ENCODE measurements at places on chromosomes 11 and 22.

- DNase-seq, result peak; percentile 2
Measured at GRCh38 chr11:114845766-114846415, 167.6 kb downstream of the NXPE2 start.

DNA sequence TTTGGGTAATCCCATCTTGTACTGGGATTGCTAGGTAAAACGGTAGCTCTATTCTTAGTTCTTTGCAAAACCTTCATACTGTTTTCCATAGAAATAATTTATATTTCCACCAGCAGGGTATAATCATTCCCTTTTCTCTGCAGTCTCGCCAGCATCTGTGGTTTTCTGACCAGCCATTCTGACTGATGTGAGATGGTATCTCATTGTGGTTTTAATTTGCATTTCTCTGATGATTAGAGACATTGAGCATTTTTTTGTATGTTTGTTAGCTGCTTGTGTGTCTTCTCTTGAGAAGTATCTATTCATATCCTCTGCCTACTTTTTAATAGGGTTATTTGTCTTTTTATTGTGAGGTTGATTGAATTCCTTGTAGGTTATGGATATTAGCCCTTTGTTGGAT lies 220.9 kb downstream of the PGR start:
- no peak for DNase-seq

DNA sequence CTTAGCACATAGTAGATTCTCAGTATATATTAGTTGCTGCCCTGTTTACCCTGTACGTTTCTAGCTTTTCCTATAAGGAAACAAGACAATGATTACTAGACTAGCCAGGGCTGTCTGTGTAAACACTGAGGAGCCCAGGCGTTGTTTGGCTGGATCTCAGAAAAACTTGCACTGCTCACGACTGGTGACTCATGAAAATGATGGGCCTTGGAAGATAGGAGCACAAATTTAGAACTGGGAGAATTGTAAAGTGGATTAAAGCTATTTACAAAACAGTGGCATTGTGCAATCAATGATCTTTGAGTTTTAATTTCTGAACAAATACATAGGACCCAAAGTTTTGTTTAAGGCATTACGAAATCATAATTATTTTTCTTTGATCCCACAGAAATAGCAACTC lies 276.9 kb downstream of the FAM76B start:
- no peak for DNase-seq

- no peak for DNase-seq
Measured at GRCh38 chr11:33280411-33280810, 23.2 kb downstream of the HIPK3 start.

DNA sequence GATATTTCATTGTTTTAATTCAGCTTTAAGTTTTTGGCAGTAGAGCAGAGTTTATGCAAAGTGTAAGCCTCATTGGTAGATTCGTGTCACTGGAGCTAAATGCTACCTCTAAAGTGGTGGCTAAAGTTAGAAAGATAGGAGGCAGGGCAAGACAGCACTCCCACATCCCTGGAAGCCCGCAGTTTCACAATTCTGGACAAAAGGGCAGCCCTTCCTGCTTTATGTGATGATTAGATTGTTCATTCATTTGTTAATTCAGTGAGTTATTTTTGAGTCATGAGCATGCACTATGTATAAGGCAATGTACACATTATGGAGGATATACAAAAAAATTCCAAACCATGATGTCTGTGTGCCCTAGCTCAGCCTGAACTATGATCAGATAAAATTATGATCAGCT lies 52.1 kb upstream of the EIF3M start:
- no peak for DNase-seq

DNA sequence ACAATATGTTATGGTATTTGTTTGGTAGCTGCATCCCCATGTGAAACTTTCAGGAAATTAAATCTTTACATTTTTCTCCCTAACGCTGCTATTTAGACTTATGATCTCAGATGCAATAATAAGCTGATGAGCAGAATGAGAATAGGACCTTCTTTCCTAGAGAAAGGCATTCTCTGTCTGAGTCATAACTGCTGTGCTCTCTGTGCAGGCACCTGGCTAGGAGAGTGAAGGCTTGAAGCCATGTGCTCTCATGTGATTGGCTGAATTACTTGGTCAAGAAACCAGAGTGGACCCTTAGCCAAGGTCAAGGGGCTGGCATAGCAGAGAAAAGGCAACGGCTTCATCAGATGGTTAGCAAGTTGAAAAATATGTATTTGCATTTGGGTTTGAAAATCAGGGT lies 185.0 kb downstream of the ADAMTS15 start:
- DNase-seq, result no peak

DNA sequence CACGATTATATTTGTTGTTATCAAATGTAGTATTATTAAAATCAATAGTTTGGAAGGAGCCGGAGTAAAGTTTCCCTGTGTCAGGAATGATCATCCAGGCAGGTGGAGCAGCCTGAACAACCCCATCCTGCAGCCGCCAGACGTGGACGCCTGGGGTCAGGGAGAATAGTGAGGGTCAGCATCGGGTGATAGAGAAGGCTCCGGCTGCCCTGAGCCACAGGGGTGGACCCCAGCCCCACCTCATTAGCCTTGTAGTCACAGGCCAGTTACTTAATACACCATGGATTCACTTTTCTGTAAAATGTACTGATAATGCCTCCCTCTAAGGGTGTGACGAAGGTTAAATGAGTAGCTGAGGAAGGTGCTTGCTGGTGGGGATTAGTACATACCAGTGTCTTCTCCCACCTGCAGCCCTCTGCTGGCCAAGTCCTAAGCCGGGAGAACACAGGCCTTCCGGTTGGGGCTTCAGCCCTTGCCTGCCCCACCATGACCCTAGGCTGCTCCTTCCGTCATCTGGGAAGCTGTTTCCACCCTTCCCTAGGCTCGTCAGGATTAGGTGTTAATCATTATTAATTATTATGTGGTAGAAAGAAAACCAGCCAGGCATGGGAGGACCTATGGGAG lies 14.9 kb downstream of the TMEM121B start:
- no peak for DNase-seq

DNA sequence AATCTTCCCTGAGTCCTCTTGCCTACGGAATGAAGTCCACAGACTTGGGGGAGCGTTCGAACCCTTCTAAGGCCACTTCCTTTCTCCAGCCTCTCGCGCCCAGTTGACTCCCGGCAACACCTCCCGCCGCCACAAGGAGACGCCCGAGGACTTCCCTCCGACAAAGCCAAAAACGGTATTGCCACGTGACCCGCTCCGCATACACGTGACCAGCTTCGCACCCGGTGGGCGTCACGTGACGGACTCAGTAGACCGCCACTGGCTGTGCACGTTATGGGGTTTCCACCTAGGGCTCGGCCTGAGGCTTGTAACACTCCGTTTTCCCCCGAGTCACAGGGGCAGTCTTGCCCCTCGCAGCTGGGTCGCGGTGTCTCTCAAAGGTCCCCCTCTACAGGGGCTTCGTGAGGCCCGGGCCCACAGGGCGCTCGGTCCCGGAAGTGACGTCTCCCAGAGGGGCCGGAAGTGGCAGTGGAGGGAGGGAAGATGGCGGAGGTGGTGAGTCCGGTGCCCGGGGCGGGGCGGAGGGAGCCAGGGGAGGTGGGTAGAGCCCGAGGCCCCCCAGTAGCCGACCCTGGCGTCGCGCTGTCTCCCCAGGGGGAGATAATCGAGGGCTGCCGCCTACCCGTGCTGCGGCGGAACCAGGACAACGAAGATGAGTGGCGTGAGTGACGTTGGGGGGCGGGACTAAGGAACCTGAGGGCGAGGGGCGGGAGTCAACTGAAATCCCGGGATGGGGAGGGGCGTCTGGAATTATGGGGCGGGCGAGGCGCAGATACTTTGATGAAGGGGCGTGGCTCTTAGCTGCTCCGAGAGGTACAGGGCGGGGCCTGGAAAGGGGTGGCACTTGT lies at the start of gene KAT5:
KAT5 (plus strand) TSS at position 468 of the 848 bp plus-strand sequence; CDS start at position 484, 16 bp downstream.
- peak; percentile 95 for DNase-seq

GRCh38 chr11:123173040-123173855 lies 21.8 kb downstream of the CLMP start:
- DNase-seq, result no peak

GRCh38 chr22:21712751-21713427 lies 22.7 kb downstream of the YPEL1 start:
- peak; percentile 85 for DNase-seq

GRCh38 chr11:134244593-134244992 lies 8.6 kb downstream of the THYN1 start:
- no peak for DNase-seq

- DNase-seq, result no peak
Measured at GRCh38 chr11:75760710-75761493, 7.7 kb upstream of the DGAT2 start.

GRCh38 chr11:74730571-74731260 lies 510 bp downstream of the CHRDL2 start:
- DNase-seq, result no peak

- no peak for DNase-seq
Measured at GRCh38 chr11:7436657-7437056, 48.6 kb upstream of the OLFML1 start.

DNA sequence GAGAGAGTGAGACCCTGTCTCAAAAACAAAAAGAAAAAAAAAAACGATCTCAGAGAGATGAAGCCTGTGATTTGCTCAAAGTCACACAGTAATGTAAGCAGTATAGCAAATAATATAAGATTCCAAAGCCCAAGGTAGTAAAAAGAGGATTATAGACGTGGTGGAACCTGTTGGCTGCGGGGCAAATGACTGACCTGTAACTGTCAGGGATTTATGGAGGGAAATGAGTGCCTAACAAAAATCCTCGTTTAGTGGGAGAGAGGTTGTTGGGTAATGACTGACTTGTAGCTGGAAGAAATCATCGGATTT lies 723 bp upstream of the CLP1 start:
- no peak for DNase-seq

- no peak for DNase-seq
Measured at GRCh38 chr11:75014129-75014528, 25.4 kb downstream of the NEU3 start.

- DNase-seq, result peak; percentile 57
Measured at GRCh38 chr11:61124574-61125309, 22.5 kb downstream of the CD5 start.

- no peak for DNase-seq
Measured at GRCh38 chr11:134592391-134592990, 180.4 kb upstream of the B3GAT1 start.

GRCh38 chr11:96075532-96075959 lies 151.6 kb upstream of the MTMR2 start:
- no peak for DNase-seq

DNA sequence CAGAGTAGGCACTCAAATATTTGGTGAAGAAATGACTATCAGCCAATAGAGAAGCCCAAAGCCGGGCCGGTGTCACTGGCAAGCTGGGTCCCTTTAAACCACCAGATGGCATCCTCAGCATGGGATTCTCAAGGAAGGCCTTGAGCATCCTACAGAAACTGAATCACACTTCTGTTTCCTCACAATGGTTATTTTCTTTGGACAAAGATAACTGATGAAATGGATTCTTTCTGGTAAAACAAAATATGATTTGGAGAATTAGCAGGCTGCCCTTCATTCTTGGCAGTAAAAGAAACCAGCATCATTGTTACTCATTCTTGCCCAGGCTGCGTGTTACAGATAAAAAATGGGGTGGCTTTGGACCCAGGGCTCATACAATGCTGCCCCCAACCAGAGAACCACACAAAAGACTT lies 30.3 kb upstream of the ASPHD2 start:
- peak; percentile 83 for DNase-seq

DNA sequence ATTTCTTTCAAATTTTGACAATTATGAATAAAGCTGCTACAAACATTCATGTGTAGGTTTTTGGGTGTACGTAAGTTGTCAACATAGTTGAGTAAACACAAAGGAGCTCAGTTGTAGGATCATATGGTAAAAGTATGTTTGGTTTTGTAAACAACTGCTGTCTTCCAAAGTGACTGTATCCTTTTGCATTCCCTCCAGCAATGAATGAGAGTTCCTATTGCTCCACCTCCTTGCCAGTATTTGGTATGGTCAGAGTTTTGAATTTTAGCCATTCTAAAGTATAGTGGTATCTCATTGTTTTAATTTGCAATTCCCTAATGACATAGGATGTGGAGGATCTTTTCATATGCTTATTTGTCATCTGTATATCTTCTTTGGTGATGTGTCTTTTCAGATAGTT lies 28.0 kb upstream of the PHOX2A start:
- no peak for DNase-seq

- no peak for DNase-seq
Measured at GRCh38 chr11:110778343-110778742, 66.1 kb upstream of the ARHGAP20 start.

DNA sequence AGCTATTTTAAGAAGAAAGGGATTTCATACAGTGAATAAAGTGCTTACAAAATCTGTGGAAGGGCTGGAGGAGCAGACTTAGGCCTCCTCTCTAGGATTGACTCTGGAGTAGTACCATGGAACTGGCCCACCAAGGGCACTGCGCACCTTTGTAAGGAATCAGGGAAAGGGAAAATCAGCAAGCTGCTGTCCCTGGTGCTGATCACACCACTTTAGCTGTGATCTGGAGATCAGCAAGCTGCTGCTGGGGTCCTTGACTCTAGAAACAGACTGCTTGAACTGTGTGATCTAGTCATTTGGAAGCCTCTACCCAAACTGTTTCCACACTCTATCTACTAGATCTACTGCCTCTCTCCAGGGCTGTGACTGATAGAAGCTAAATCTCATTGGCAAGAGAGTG lies 18.4 kb upstream of the TECTA start:
- DNase-seq, result no peak

GRCh38 chr11:34492806-34493414 lies 20.7 kb downstream of the ELF5 start:
- DNase-seq, result peak; percentile 39

DNA sequence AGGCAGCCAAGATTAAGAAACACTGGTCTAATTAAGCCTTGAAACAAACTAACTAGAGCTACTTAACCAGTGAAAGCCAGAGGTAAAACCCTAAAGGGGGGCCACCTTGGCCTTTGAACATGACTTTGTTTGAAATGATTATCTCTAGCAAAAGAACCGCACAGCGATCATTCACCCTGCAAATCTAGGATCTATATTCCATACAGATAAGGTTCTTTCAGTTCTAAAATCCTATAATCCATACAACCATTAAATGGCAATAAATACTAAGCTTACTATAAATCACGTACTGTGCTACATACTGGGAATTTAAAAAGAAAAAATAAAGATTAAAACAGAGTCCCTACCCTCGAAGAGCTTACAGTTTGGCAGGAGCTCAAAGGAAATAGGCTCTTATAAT lies 40.6 kb downstream of the RBFOX2 start:
- DNase-seq, result no peak

All from cerebellum (tissue), 4 donors.